ENCODE measurements at places on chromosomes 6 and 20.

DNA sequence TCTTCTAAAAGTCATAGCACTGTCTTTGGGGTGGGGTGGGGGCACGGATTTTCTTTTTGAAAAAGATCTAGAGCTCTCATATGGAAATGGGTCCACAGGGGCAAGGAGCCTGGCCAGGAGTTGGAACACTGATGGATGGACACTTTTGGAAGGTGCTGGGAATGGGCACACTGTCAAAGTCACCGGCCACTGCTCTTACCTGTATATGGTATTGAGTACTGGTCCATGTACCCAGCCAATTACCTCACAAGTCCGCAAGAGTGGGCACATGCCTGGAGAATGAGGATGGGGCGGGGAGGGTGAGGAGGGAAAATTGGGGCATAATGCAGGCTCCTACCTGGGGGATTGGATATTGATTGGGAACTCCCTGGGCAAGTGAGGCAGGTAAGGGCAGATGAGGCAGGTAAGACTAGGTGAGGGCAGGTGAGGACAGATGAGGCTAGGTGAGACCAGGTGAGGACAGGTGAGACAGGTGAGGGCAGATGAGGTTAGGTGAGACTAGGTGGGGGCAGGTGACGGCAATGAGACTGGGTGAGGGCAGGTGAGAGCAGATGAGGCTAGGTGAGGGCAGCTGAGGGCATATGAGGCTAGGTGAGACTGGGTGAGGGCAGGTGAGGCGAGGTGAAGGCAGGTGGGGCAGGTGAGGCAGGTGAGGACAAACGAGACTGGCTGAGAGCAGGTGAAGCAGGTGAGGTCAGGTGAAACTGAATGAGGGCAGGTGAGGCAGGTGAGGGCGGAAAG, 167.9 kb downstream of the NRN1 start:
- H3K27me3 ChIP-seq: no peaks in the 10 kb centered on the region
- no peak for DNase-seq
- peaks cover 2% of the 10 kb centered on the region for H3K4me1 ChIP-seq
- no peaks in the 10 kb centered on the region for H3K36me3 ChIP-seq
- H3K27ac ChIP-seq: no peak overlapping the region
- H3K4me3 ChIP-seq: no peak overlapping the region

DNA sequence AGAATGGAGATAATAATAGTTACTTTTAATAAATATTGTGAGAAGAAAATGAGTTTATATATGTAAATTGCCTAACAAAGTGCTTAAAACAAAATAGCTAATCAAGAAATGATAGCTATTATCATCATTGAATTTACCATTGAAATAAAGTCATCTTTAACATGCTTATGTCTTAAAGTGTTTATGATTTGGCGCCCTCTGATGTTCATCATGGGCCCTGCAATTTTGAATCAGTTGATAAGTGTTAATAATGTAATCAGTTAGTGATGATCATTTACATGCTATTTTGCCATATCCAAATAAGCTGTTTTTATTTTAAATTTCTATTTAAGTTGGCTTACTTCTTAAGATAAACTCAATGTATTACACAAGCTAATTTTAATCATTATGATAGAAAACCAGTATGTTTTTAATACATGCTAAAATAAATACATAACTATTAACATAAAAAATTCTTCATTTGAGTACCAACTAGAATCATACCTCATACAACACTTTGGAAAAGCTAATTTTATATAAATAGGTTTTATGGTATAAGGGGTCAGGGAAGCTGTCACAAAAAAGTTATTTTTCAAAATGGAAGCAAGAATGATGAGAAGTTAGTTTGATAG, 39.2 kb upstream of the TPD52L1 start:
- no peak for DNase-seq
- no peak overlapping the region for H3K4me3 ChIP-seq
- H3K27ac ChIP-seq: no peak overlapping the region
- H3K36me3 ChIP-seq: peaks cover 4% of the 10 kb centered on the region
- no peaks in the 10 kb centered on the region for H3K4me1 ChIP-seq

GRCh38 chr6:13536796-13537526, 37.4 kb upstream of the SIRT5 start:
- no peaks in the 10 kb centered on the region for H3K27me3 ChIP-seq
- H3K4me1 ChIP-seq: peaks cover 3% of the 10 kb centered on the region
- H3K4me3 ChIP-seq: no peak overlapping the region

- no peaks in the 10 kb centered on the region for H3K36me3 ChIP-seq
- no peak overlapping the region for H3K4me3 ChIP-seq
- no peaks in the 10 kb centered on the region for H3K4me1 ChIP-seq
- peaks cover 11% of the 10 kb centered on the region for H3K27me3 ChIP-seq
- no peak overlapping the region for H3K27ac ChIP-seq
- no peak for DNase-seq
Observed at GRCh38 chr6:153160221-153160620, 29.1 kb upstream of the RGS17 start.

DNA sequence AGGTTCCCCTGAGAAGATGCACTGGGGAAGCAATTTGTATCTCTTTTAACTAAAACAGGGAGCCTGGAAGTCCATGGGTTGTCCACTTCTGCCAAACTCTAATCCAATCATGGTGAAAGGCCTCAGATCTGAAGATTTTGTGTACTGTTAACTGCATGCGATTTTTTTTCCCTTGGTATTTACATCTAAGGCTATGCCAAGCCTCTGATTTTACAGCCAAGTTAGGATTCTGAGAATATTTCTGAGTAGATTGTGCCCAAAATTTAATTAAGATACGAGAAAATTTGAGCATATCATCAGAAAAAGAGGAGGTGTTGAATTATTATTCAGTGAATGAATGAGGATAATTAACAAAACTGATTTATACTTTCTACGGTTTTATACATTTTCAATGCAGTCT, 34.0 kb downstream of the BTBD3 start:
- no peak for DNase-seq
- no peak overlapping the region for H3K27ac ChIP-seq
- H3K36me3 ChIP-seq: no peaks in the 10 kb centered on the region
- no peak overlapping the region for H3K4me3 ChIP-seq
- H3K4me1 ChIP-seq: no peaks in the 10 kb centered on the region
- H3K27me3 ChIP-seq: no peaks in the 10 kb centered on the region

GRCh38 chr20:62480318-62480717, 4.5 kb upstream of the GATA5 start:
- no peaks in the 10 kb centered on the region for H3K36me3 ChIP-seq
- H3K27ac ChIP-seq: no peak overlapping the region
- peaks cover 3% of the 10 kb centered on the region for H3K4me1 ChIP-seq
- DNase-seq: no peak
- no peak overlapping the region for H3K4me3 ChIP-seq

GRCh38 chr20:8196096-8196495, 64.0 kb downstream of the PLCB1 start:
- H3K4me1 ChIP-seq: peaks cover 4% of the 10 kb centered on the region
- H3K27ac ChIP-seq: no peak overlapping the region
- H3K4me3 ChIP-seq: no peak overlapping the region
- peaks cover 3% of the 10 kb centered on the region for H3K36me3 ChIP-seq
- no peak for DNase-seq
- no peaks in the 10 kb centered on the region for H3K27me3 ChIP-seq

GRCh38 chr20:5864873-5865587, 85.3 kb downstream of the TRMT6 start:
- no peak for DNase-seq
- peaks cover 11% of the 10 kb centered on the region for H3K36me3 ChIP-seq
- H3K27me3 ChIP-seq: no peaks in the 10 kb centered on the region
- H3K27ac ChIP-seq: peak overlapping the region; percentile 1
